ENCODE measurements at places on chromosomes 11 and 22.

DNA sequence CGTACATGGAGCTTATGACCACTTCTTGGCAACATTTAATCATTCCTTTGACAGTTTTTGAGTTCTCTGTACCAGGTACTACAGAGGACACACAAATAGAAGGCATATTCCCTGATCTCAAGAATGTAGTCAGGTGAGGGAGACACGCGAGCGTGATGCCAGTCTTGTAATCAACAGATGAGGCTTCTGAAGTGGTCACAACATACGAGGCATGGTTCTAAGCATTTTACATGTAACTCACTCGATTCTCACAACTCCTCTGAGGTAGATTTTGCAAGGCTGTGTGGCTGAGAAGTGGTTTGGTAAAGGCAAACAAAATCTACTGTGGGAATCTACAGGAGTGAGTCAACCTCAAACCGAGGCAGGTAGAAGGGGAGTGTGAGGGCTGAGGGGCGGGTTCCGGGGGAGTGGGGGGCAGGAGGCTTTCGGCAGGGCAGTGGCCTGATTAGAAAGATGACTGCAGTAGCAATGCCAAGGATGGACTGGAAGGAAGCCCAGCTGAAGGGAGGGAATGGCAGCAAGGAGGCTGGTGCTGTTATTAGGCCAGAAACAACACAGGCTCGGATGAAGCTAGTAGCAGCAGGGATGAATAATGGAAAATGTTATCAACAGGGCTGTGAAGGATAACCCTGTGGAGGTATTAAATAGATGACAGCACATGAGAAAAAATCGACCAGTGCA is 63.8 kb downstream of the ST14 start:
- DNase-seq = no peak

- no peak for DNase-seq
Measured at GRCh38 chr11:79081471-79082031, 359.3 kb downstream of the TENM4 start.

DNA sequence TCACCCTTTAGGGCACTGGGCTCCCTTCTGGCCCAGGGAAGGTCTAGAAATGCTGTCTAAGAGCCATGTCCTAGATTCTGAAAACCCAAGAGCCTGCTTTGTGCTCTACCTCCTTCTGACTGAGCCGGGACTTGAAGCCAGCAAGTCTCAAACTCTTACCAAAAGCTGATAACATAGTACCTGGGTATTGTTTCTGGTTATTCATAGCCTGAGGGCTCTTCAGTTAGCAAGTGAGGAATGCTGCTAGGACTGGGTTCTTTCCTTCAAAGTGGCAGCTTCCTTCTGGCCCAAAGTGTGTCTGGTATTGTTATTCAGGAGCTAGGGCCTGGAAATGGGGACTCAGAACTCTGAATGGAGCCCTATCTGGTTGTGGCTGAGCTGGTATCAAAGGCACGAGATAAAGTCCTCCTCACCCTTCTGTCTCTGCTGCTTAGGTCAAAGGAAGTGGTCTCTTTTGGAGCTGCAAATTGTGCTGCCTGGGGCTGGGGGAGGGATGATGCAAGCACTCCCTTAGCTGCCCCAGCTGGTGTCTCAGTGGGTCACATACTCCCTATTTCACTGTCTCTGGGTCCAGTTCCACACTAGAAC is 696.0 kb upstream of the CCDC179 start:
- DNase-seq = no peak

DNA sequence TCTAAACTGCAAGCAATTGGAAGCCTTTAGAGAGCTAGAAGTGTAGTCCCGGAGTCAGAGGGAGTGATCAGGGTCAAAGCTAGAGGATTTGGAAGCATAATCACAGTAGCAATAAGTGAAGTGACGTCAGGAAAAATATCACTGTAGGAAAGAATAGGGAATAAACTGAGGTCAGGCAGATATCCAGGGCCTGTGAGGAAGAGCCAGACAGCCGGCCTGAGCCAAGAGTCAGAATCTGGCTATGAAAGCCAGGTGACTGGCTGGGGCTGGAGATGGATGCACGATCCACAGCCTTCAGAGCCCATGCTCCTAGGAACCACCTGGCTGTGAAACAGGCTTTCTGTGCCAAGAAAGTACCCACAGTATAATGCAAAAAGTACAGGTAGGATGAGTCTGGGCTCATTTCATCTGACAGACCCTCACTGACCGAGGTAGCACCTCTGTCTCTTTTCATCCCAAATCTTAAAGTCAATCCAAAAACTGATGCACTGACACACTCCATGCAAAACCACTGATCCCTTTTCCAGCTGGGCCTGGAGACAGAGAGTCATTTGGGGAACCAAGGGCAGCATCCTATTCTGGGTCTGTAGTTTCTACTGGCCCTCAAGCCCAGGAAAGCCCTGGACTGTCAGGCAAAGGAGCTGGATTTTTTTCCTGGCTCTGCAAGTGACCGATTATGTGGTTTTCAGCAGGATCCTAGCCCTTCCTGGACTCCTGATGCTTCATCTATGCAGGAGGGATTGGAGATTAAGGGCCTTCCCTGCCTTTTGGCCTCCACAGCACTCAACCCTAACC is 21.3 kb downstream of the TRIM66 start:
- DNase-seq = no peak

GRCh38 chr11:45043755-45044475 is 93.2 kb upstream of the TP53I11 start:
- peak; percentile 7 for DNase-seq

Data from cerebellar nuclear complex (tissue), 1 donor.